ENCODE measurements at places on chromosomes 4 and X.

DNA sequence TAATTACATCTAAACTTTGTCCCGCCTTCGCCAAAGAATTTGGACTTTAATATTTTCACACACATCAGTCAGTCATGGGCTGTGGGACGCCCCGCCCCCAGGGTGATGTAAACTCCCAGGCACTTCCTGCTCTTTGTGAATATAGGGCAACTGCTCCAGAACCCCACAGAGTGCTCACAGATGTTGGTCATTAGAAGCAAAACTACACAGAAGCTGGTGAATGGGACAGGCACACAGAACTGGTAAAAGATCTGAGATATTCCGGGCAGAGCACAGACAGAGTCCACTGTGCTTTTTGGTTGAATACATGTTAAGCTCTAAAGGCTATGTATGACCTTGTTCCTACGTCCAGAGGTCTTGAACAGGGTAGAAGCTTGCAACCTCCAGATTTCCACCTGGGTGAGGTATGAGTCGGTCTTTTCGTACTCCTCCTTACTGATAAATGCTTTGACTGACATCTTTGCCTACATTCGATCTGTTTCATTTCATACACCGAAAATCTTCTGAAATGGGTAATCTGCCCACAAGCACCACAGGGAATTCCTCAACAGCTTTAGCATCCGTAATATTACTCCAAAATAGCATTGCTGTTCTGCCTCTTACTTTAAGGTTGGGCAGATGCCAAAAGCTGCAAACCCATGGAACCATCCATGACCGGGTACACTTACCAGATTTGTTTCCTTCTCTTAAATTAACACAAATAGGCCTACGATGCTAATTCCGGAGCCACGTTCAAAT, 144.6 kb downstream of the AMELX start:
- DNase-seq, result no peak

DNA sequence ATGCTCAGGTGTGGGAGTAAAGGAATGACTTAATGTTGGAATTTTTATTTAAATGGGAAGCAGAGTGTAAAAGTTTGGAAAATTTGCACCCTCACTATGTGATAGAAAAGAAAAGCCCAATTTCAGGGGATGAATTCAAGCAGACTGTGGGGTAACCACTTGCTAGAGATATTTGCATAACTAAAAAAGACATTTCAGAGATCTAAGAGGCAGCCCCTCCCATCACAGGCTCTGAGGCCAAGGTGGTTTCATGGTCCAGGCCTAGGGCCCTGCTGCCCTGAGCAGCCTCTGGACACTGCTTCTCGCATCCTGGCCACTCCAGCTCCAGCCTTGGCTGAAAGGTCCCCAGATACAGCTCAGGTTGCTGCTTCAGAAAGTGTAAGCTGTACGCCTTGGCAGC, 5.9 kb upstream of the XPNPEP2 start:
- no peak for DNase-seq

- no peak for DNase-seq
Observed at GRCh38 chr4:175703956-175704600, 108.0 kb downstream of the GPM6A start.

GRCh38 chrX:29242856-29243255, 655.6 kb downstream of the IL1RAPL1 start:
- DNase-seq, result no peak

DNA sequence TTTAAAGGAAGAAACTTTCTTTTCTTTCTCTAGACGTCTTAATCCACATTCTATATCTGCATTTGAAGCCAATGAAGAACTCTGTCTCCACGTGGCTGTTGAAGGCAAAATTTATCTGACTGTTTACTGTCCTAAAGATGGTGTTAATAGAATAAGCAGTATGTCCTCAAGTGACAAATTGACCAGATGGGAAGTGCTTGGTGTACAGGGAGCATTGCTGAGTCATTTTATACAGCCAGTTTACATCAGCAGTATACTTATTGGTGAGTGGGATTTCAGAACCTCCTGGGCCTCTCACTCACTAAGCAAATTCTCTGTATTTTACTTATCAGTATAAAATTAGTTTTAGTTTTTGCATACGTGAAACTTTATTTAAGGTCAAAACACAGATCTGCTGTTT, 33.7 kb downstream of the ADAD1 start:
- no peak for DNase-seq

GRCh38 chr4:114606245-114606644, 7.6 kb downstream of the UGT8 start:
- DNase-seq, result no peak

GRCh38 chr4:130329036-130329435, 1233.1 kb downstream of the C4orf33 start:
- DNase-seq, result no peak

GRCh38 chr4:145609481-145610427, 9.4 kb upstream of the MMAA start:
- DNase-seq, result peak; percentile 54

DNA sequence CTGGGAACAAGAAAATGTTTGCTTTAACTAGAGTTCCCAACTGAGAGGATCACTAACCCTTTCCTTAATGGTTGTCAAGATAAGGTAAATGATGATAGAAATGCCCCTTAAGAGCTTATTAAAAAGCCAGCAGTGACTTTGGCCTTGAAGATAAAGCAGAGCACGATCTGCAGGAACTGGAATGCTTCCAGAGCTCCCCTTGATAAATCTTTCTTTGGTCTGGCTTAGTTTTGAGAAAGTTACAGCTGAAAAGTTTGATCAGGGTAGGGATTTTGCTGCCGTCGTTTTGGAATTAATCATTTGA, 64.0 kb downstream of the PTTG2 start:
- no peak for DNase-seq

DNA sequence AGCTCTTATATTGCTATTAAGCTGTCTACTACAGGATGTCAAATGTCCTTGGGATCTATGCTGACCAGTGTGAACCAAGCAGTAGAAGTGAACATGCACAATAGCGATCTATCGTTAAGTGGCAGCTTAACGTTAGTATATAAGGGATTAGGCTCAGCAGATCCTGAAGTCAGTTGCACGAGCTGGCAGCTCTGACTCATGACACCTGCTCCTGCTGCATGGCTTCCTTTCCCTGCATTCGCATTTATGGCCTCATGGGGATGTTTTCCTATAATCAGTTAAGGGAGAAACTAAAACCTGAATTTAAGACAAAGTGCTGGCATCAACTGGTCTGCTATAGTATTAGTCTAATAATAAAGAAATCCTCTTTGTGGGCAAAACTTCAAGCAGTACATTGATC, 12.7 kb upstream of the MCUB start:
- DNase-seq, result no peak

DNA sequence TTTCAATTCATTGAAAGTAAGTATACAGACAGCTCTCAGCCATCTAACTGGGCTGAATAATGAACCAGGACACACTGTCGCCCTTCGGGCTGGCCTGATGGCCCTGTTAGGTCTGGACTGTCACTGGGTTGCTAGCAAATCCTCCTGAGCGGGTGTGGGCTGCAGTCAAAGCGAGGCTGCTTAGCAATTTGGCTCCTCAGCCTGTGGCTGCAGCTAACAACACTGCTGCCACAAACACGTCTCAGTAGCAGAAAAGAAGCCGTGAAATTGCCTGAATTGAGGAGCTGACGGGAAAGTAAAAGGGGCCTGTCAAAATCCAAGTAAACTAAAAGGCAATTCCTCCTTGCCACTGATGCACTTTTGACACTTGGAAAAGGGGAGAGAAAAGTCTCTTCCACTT, 72.8 kb downstream of the SMIM20 start:
- no peak for DNase-seq

- no peak for DNase-seq
Observed at GRCh38 chr4:155571184-155571944, 95.3 kb upstream of the GUCY1A1 start.

DNA sequence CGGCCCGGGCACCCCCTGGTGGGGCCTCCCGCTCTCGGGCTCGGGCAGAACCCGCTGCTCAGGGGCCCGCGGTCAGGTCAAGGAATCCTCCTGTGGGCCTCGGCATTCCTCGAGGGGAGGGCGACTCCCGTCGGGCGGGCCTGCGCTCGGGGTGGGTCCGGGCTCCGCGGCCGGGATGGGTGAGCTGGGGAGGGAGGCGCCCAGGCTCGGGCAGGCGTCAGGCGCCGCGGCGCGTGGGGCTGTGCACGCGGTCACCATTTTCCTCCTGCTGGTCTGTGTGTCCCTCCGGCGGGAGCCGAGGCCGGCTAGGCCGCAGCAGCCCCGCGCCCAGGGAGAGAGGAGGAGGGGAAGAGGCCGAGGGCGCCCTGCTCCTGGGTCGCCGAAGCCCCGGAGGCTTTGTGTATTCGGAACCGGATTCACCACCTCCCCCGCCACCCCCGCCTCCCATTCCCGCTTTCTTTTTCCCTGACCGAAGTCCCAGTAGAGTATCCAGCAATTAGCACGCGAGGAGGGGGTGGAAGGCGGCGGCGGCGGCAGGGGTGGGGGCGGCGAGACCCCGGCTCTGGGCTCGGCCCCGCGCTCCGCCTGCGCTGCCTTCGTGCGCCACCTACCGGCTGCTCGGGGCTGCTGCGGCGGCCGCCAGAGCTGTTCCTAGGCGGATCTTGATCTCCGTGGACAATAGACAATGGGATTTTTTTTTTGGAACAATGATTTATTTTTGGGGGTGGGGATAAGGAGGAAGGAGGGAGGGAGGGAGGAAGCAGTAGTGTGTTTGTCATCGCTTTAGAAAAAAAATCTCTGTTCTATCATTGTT, 99.0 kb upstream of the MAML3 start:
- DNase-seq, result peak; percentile 48

- no peak for DNase-seq
Observed at GRCh38 chr4:184972991-184973390, 45.3 kb upstream of the HELT start.

DNA sequence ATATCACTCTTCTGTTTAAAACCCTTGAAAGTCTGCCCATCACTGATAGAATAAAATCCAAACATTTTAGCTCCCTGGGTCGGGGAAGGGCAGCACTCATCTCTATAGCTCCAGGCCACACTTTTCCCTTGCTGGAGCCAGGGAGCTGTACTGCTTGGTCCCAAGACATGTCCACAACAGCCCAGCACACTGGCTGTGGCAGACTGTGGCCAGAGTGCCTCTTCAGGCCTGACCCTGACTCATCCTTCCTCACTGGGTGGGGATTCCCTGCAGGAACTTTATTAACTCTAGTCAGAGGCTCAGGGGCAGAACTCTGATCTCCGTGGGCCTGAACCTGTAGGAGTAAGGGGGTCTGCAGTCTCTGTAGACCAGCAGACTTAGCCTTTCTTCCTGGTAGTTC, 69.8 kb upstream of the CAPN6 start:
- DNase-seq, result no peak

- no peak for DNase-seq
Observed at GRCh38 chr4:146949559-146949958, 3.9 kb upstream of the TTC29 start.

GRCh38 chr4:129839687-129840086, 743.7 kb downstream of the C4orf33 start:
- DNase-seq, result no peak

- no peak for DNase-seq
Observed at GRCh38 chr4:13538427-13538973, 5.8 kb downstream of the NKX3-2 start.

- no peak for DNase-seq
Observed at GRCh38 chr4:96056346-96056934, 216.5 kb downstream of the PDHA2 start.

DNA sequence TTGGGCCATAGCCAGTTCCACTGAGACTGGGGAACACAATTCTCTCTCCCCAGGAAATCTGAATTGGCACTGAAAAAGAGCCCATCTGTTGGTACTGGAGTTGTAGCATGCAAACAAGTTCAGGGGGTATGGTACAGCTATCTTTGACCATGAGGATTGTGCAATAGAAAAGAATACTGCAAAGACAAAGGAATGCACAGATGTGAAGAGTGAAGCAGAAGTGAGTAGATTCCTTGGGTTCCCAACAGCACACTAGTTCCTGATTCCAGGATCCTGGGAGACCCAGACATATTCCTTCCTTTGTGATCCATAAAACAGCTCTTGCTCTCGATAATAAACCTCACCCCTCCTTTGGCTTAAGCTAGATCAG, 43.3 kb upstream of the CTAG2 start:
- no peak for DNase-seq

- DNase-seq, result no peak
Observed at GRCh38 chrX:109384699-109385098, 97.2 kb downstream of the GUCY2F start.

- no peak for DNase-seq
Observed at GRCh38 chr4:182829196-182829595, 88.0 kb downstream of the DCTD start.

DNA sequence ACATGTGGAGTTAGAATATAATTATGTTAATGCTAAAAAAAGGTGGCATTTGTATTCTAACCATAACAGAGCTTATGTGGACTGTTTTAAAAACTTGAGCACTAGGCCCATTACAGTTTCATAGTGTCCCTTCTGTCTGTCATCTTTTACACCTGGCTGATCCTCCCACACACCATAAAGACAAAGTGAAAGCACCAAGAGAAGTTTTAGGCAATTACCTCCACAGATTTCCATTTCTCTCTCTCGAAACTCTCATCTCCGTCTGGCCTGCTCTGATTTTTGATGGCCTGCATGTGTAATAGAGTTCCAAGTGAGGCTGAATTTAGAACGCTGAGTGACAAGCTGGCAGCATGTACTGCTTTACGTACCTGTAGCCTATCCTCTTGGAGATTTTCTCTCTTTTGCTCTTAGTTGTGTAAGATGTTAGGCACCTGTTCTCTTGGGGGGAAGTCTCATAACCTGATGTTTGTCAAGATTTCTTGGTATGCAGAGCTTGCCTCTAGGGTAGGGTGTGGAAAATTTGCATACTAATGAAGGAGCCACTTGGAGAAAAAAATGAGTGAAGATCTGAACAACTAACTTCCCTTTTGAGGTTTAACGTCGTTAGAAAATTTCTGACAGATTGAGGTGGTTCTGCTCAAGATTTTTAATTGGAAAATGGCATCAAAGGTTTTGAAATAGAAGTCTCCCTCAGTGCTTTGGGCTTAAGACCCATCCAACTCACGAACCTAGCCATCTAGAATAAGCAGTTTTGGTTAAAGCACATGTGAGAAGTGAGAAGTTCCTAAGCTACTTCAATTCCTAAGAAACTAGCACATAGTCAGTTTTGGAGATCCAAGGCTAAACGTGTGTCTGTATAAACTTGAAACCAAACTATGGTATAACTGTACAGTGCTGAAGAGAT, 57.6 kb upstream of the RAP1GDS1 start:
- DNase-seq, result no peak

DNA sequence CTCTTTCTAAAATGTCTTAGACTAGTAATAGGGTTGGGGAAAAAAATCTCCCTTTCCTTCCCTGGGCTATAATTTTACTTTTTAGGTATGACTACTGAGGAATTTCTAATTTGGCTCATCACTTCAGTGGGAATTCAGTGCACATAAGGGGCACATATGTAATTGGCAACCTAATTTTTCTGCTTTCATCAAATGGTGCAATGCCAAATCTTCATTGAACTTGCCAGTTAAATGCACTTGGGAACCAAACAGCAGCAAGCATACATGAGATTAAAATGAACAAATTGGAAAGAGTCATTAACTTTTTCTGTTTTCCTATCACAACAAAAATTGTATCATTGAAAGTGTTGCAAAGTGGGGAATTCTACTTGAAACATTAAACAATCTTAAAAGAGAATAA, 2.9 kb upstream of the CCSER1 start:
- no peak for DNase-seq

- DNase-seq, result no peak
Observed at GRCh38 chr4:9921326-9921725, 100.0 kb downstream of the SLC2A9 start.
